Omental fat pad (tissue), 4 donors: ENCODE measurements at places on chromosomes 13 and 19.

GRCh38 chr19:42850981-42851717, 28.4 kb downstream of the PSG1 start:
- no peak for DNase-seq

- DNase-seq: no peak
These were observed 14.0 kb upstream of the MYADM start for GRCh38 chr19:53853707-53854106.

DNA sequence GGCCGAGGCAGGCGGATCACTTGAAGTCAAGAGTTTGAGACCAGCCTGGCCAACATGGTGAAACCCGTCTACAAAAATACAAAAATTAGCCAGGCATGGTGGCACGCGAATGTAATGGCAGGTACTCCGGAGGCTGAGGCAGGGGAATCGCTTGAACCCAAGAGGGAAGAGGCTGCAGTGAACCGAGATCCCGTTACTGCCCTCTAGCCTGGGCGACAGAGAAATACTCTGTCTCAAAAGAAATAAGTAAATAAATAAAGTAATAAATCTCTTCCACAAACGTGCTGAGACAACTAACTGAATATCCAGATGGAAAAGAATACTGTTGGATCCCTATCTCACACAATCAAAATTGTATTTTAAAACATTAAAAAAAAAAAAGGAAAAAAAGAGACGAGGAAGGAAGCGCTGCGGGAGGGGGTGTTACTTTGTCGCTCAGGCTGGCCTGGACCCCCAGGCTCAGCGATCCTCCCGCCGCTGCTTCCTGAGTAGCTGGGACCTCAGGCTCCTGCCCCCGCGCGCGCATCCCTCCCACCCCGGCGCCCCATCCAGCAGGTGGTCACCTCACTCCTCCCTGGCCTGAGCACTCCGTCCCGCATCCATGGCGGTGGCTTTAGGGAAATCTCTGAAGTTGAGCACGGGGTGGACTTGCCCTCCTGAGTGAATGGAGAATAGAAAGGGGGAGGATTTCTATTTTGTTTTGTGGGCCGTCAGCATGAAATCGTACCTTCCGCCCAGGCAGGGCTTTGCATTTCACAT, 628 bp upstream of the ZNF813 start:
- DNase-seq: no peak

- DNase-seq: no peak
These were observed 70.3 kb downstream of the DHRS12 start for GRCh38 chr13:51733374-51734298.
